ENCODE measurements at places on chromosomes 6 and 20. TPM values are rescaled to one million over a fixed set of nuclear protein-coding genes. Genes with fewer than 3 reads are reported as not detected.

DNA sequence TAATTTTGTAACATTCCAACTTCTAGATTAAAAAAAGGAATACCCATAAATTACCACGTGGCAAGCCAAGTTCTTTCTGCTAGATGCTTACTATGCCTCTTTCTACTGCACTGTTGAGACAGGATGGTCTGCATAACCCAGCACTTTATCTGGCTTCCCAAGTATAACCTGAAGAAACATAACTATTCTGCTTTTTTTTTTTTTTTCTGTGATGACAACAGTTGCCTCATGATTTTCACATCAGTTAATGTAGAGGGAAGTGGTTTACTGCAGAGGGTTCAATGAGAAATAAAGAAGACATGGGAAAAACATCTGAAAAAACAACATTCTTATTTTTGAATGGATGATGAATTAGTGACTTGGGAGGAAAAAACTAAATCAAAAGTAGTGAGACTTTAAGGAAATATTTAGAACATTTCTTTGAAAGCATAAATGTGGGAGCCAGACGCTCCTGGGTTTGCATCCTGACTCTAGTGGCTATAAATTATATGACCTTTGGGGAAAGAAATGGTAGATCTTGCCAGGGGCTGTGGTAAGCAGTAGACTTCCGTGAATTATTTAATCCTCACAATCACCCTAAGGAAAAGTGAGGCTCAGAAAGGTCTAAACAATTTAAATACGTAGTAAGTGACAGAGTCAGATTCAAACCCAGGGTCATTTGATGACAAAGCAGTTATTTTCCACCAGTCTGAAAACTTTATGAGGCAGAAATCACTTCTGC is 230.7 kb downstream of the PHACTR1 start:
- DNase-seq: no peak
- no peaks in the 10 kb centered on the region for H3K27me3 ChIP-seq
- no peaks in the 10 kb centered on the region for H3K4me1 ChIP-seq
- H3K36me3 ChIP-seq: no peaks in the 10 kb centered on the region
- no peak overlapping the region for H3K4me3 ChIP-seq

GRCh38 chr20:50058662-50059402 is 54.1 kb downstream of the UBE2V1 start:
- H3K27me3 ChIP-seq: no peaks in the 10 kb centered on the region
- H3K4me1 ChIP-seq: peaks cover 3% of the 10 kb centered on the region
- no peaks in the 10 kb centered on the region for H3K36me3 ChIP-seq

Gene ZKSCAN3
- total RNA-seq: 8.0 TPM

Gene ISM1
- not detected for total RNA-seq

Gene RIN2
- 18.5 TPM for total RNA-seq

Gene SAPCD1
- total RNA-seq: 9.9 TPM

DNA sequence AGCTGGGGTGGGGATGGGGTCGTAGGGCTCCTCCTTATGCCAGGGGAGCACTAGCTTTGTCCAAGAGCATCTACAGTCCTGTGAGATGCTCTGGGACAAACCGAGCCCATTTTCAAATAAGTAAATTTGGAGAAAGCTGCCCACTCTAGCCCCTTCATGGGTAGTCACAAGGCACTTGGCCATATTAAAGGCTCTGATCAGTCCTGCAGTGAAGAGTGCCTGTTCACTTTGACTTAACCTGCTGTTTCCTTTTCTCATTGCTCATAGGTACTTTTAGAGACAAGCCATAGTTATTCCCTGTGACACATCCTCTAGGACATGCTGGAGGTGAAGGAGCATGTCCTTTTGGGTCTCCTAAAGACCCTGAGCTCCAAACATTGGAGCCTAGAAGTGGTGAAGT is 38.4 kb downstream of the FAM110A start:
- H3K27me3 ChIP-seq: no peaks in the 10 kb centered on the region
- H3K4me1 ChIP-seq: no peaks in the 10 kb centered on the region
- no peaks in the 10 kb centered on the region for H3K36me3 ChIP-seq
- DNase-seq: no peak
- H3K27ac ChIP-seq: no peak overlapping the region
- H3K4me3 ChIP-seq: no peak overlapping the region

GRCh38 chr20:5024103-5024502 is 22.8 kb upstream of the SLC23A2 start:
- H3K27ac ChIP-seq: no peak overlapping the region
- DNase-seq: no peak
- no peaks in the 10 kb centered on the region for H3K27me3 ChIP-seq
- no peak overlapping the region for H3K4me3 ChIP-seq

- no peaks in the 10 kb centered on the region for H3K27me3 ChIP-seq
- H3K36me3 ChIP-seq: no peaks in the 10 kb centered on the region
- H3K4me3 ChIP-seq: no peak overlapping the region
- H3K4me1 ChIP-seq: peaks cover 5% of the 10 kb centered on the region
These were observed 33.9 kb downstream of the RAMACL start for GRCh38 chr6:166552600-166552999.

Gene SNX9
- 24.8 TPM for total RNA-seq

Gene LST1
- total RNA-seq: not detected

Gene TUBB2B
- 158 TPM for total RNA-seq

Gene SLC22A7
- total RNA-seq: not detected

Gene ESR1
- not detected for total RNA-seq

DNA sequence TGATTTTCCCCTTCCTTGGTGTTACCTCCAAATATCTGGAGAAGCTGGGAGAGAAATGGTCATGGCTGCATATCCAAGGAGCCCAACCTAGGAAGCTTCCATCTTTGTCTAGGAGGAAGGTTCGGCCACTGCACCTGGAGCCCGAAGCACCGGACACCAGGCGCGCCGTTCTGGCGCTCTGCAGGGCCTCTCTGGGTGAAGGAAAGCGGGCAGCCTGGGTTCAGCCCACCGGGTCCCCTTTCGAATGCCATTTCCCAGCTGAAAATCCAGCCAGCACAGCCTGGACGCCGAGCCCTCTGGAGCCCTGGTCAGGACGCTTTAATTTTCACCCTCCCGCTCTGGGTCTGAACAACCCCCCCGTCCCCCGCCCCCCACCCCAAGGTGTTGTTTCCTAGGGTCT is 1.2 kb downstream of the LINC00237 start:
- H3K36me3 ChIP-seq: no peaks in the 10 kb centered on the region
- DNase-seq: no peak
- H3K27me3 ChIP-seq: peaks cover 100% of the 10 kb centered on the region
- no peak overlapping the region for H3K4me3 ChIP-seq

Gene CYP24A1
- 0.56 TPM for total RNA-seq

Measured in A673 (cell line).